ENCODE measurements at places on chromosomes 3 and 15.

DNA sequence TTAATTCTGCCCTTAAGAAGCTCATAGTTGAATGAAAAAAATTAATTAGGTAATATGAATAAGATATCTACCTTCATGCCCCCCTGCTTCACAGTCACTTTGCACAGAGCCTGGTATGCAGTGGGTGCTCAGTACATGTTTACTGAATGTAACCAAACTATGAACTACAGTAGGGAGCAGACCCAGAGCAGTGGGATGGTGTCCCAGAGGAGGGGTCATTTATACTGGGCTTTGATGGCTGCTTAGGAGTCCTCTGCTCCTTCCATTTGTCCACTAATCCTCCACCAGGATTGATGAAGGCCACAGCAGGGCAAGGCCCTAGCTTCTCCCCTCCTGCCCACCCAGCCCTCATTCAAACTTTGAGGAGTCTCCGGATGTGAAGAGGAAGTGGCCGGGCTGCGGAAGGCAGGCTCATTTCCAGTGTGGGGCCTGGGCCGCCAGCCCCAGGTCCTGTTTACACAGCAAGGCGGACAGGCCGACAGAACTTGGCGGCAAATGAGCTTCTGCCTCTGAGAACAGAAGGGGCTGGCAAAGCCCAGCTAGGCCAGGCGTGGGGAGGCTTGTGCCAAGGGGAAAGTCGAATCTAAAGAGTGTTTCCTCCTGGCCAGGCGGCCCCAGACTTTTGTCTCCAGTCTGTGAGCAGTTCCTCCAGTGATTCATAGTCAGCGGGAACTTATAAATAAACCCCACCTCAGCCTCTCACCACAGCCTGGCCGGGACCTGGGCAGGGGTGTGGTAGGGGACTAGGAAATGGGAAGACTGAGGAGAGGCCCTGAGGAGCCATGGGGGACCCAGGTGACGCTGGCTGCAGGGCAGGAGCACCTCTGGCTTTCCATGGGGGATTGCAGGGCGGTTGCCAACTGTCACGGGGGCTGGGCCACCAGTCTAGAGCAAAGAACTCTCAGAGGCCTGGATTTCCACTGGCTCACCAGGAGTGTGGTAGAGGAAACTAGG lies 51.6 kb upstream of the LCTL start:
- no peaks in the 10 kb centered on the region for H3K36me3 ChIP-seq
- DNase-seq, result no peak
- H3K4me3 ChIP-seq, result no peak overlapping the region
- H3K4me1 ChIP-seq, result peaks cover 3% of the 10 kb centered on the region

- no peaks in the 10 kb centered on the region for H3K27me3 ChIP-seq
- H3K4me1 ChIP-seq, result peaks cover 52% of the 10 kb centered on the region
- DNase-seq, result no peak
- peak overlapping the region; percentile 77 for H3K27ac ChIP-seq
- H3K4me3 ChIP-seq, result no peak overlapping the region
- H3K36me3 ChIP-seq, result no peaks in the 10 kb centered on the region
These were observed 237.6 kb upstream of the BHLHE40 start for GRCh38 chr3:4741404-4742307.

GRCh38 chr3:16512435-16513140 lies 911 bp downstream of the RFTN1 start:
- no peaks in the 10 kb centered on the region for H3K27me3 ChIP-seq
- peaks cover 80% of the 10 kb centered on the region for H3K4me1 ChIP-seq
- H3K4me3 ChIP-seq, result peak overlapping the region; percentile 81

DNA sequence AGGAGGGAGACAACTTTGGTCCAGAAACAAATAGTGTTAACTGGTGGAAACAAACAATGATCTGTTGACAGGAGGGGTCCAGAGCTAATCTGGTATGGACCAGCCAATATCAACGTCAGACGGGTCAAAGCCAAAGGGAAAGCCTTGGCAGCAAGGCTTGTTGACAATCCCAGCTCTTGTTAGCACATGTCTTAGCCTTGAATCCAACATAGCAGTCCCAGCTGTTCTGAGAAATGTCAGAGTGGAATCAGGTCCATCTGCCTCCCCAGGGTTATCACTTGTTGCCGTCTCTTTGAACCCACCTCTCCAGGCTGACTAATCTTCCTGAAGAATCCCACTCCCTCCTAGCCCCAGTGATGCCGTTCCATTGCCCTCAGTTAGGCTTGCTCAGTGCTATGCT lies 404.6 kb upstream of the MCTP2 start:
- no peak overlapping the region for H3K4me3 ChIP-seq
- H3K27me3 ChIP-seq, result no peaks in the 10 kb centered on the region
- DNase-seq, result no peak
- no peaks in the 10 kb centered on the region for H3K4me1 ChIP-seq
- no peak overlapping the region for H3K27ac ChIP-seq

- peaks cover 57% of the 10 kb centered on the region for H3K36me3 ChIP-seq
- no peak overlapping the region for H3K4me3 ChIP-seq
- DNase-seq, result no peak
- no peaks in the 10 kb centered on the region for H3K27me3 ChIP-seq
These were observed 54.5 kb downstream of the MRPS25 start for GRCh38 chr3:15010664-15011063.

DNA sequence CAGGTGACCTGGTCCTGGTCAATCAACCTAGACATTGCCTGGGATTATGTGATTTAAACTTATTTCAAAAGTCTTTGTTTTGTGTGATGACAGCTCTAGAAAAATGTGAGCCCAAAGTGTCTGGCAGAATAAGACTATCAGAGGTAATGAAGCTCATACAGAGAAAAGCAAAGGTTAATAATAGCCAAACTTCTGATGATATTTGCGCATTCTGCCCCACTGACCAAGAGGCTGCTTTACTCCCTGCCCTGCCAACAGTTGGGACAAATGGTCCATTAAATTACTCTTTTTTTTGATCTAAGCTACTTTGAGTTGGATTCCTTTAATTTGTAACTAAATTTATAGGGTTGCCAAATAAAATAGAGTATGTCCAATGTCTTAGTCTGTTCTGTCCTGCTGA lies 911.2 kb downstream of the MCTP2 start:
- no peak for DNase-seq
- no peaks in the 10 kb centered on the region for H3K36me3 ChIP-seq
- H3K4me3 ChIP-seq, result no peak overlapping the region
- no peaks in the 10 kb centered on the region for H3K4me1 ChIP-seq
